ENCODE measurements at places on chromosomes 7 and 10.

DNA sequence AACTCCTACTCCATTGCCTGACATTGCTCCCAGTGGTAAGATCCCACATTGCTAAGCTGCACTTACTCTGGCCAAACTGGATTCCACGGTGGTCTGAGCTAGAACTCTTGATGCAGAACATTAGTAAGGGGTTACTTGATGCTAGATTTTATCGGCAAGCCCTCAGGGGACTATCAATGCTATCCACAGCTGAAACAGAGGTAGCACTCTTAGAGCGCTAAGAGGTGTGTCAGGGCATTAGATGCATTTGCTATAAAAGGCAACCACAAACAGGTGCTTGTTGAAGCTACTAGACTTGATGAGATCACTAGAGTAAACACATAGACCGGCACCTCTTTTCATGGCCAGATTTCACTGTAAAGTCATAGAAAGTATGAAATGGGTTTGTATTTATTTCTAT lies 116.3 kb downstream of the MDFIC start:
- DNase-seq: no peak

DNA sequence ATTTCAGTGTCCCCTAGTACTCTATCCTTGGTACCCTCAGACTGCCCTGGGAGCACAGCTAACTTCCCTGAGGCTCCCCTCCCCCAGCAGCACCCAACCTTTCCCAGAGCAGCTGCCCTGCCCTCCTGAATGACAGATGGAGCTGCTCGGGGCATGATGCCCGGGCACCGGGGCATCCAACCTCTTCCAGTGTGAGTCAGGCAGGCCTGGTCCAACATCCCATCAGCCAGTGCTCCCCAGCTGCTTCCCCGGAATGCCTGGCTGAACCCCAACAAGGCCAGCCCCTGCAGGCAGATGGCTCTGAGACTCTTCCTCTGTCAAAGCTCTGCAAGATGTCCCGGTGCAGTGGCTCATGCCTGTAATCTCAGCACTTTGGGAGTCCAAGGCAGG lies 11.9 kb upstream of the TSPAN15 start:
- no peak for DNase-seq

DNA sequence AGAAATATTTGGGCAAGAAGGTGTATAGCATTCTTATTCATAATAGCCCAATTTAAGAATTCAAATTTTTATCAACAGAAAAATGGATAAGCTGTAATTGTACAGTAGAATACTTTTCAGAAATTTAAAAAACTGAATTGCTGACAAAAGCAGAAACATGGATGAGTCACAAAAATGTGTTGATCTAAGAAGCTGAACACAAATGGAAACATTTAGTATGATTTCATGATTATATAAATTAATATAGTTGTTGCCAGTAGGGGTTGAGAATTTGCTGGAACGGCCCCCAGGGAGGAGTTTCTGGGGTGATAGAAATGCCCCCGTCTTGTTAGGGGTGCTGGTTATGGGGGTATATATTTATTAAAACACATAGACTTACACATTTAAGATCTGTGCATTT lies 179.1 kb downstream of the KLF6 start:
- DNase-seq: no peak

DNA sequence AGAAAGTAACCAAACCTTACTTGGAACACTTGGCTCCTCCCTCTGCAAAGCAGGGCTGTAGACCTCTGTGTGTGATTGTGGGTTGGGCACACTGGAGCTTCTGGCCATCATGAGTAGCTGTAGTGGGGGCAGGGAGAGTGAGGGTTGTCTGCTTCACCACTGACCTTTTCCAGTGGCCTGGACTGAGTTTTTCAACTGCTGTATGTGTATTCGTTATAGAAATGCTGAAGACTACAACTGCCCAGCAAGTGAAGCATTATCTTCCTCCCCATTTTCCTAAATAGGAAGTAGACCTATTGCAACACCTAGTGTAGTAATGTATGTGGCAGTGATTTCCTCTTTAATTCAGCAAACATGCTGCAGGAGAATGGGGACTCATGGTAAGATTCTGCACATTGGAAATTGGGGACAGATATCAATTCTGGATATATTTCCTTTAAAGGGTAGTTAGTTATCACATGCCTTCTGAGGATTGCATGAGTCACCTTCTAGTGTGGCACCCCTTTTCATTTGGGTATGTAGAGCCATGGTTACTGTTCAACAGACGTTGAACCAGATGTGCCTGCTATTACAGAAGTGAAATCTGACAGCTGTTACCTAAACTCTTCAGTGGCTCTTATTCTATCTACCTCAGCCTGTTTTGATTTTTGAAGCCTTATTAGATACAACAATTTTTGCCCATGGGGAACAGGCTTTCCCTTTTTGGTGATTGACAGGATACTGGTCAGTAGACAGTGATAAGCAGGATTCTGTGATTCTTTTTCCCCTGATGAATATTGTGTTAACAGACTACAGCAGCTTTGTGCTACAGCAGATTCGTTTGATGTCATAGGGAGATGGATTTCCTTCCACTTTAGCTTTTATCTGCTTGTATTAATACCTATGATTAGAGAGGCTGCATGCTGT lies 130.9 kb downstream of the SND1 start:
- DNase-seq: no peak

DNA sequence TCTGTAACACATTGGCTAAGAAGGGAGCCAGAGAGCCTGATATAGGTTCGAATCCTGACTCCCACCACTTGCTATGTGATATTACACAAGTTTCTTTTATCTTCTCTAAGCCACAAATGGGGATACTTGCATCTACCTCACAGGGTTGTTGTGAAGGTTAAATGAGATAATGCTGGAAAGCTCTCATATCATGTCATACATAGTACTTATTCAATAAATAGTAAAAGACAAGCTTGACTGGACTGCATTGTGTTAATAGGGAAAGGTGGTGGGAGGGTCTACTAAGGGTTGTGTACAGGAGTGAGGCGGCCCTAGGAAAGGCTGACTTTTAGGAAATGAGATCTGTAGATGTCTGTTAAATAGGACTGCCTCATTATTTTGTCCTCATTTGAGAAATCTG lies 35.8 kb upstream of the DNMBP start:
- no peak for DNase-seq

DNA sequence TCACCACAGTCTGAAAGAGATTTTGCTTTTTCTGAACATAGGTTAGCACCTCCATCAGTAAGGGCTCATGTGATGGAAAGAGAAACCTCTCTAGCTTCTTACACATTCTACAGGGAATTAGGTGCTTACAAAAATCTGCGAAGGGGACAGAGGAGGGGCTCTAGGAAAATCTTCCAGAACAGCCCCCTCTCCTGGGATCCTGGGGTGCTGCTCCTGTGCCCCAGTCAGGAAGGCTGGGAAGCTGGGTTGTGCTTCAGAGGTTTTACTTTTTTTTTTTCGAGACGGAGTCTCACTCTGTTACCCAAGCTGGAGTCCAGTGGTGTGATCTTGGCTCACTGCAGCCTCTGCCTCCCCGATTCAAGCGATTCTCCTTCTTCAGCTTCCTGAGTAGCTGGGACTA lies 7.5 kb upstream of the FAM171A1 start:
- DNase-seq: no peak

GRCh38 chr10:66162560-66163143 lies 763.2 kb upstream of the LRRTM3 start:
- DNase-seq: no peak

GRCh38 chr7:130906575-130906974 lies 172.6 kb upstream of the KLF14 start:
- DNase-seq: no peak

DNA sequence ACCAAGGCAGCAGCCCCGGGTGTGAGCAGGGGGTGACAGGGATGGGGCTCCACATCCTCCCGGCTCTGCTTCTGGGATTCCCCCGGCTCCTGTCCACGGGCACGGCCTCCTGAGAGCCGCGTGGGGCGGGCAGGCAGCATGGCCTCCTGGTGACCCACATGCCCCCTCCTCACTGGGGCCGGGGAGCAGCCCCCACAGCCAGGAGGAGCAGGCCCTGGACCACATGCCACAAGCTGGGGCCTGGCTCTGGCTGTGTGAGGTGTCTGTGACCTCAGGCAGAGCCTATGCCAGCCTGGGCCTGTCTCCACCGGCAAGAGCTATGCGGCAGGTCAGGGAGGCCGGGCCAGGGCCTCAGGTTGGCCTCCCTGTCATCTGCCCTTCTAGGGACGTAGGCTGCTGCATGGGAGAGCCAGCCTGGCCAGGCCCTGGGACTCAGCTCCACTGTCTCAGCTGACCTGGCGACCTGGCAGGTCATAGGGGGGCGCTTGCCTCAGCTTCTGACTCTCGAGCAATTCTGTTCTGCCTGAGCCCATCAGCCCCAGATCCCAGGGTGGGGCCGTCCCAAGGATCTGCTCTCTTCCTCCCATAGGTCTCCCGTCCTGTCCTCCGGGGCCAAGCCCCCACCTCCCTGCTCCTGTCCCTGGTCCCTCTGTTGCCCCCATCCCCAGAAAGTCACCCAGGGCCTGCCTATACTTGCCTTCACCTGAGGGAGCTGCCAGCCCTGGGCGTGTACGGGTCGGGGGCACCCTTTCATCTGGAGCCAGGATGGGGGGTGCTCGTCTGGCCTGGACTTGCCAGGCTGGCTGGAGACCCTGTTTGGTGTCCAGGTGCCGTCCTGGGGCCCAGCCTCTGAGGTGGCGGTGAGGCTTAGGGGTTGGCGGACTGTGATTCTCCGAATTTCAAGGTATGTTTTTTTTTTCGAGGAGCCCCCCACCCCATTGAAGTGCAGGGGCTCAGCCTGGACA lies 3.9 kb upstream of the TMEM184A start:
- peak; percentile 68 for DNase-seq

DNA sequence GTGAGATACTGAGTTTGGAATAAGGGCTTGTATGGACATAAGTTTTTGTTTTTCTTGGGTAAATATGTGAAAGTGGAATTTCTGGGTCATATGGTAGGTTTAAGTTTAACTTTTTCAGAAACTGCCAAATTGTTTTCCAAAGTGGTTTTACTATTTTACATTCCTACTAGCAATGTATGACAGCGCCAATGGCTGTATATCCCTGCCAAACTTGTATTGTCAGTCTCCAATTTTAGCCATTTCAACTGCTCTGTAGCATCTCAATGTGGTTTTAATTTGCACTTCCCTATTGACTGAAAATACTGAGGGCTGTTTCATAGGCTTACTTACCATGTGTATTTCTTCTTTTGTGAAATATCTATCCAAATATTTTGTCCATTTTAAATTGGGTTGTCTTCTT lies 90.5 kb upstream of the ZNF32 start:
- no peak for DNase-seq

DNA sequence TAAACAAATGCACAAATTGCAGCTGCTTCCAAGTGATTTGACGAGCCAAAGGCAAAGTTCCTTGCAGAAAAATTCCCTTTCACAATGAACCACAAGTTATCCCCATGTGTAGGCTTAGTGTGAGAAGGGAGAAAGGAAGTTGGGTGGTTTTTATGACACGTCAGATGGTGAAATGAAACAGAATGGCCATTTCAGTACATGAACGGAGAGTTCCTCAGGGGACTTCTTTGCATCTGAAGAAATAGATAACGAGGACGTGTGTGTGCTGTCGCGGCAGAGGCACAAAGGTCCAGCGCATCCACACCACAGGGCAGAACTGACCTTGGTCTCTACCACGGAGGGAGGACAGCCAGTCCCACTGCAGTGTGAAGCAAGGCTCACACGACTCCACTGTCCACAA lies 135.9 kb downstream of the PAXIP1 start:
- no peak for DNase-seq

DNA sequence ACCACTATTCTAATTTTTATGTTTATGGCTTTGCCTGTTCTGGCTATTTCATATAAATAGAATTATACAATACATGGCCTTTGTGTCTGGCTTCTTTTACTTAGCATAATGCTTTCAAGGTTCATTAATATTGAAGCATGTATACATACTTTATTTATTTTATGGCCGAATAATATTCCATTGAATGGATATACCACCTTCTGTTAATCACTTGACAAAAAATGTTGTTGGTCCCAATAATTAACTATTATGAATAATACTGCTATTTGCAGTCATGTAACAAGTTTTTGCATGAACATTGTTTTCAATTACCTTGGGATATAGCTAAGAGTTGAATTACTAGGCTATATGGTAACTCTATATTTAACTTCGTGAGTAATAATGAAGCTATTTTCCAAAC lies 767.5 kb downstream of the INHBA start:
- no peak for DNase-seq

DNA sequence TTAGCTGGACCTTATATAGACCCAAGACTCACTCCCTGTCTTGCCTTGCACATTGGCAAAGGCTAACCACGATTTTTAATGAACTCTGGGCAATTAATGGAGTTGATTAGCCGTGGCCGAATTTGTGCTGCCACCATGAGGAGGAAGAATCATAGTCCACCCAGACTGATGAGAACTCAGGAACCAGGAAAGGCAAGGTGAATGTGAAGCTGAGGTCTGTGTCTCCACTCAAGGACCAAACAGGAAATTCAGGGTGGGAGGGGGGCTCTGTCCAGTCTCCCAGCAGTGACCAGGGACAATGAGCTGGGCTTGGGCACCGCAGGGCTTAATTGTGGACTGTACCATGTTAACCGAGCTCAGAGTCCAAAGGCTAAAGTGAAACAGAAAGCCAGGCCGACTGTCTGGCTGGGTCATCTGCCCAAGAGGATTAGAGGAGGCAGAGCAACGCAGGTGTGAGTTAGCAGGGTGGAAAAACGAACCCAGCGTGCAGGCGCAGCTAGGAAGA lies 127.0 kb upstream of the JCAD start:
- no peak for DNase-seq

DNA sequence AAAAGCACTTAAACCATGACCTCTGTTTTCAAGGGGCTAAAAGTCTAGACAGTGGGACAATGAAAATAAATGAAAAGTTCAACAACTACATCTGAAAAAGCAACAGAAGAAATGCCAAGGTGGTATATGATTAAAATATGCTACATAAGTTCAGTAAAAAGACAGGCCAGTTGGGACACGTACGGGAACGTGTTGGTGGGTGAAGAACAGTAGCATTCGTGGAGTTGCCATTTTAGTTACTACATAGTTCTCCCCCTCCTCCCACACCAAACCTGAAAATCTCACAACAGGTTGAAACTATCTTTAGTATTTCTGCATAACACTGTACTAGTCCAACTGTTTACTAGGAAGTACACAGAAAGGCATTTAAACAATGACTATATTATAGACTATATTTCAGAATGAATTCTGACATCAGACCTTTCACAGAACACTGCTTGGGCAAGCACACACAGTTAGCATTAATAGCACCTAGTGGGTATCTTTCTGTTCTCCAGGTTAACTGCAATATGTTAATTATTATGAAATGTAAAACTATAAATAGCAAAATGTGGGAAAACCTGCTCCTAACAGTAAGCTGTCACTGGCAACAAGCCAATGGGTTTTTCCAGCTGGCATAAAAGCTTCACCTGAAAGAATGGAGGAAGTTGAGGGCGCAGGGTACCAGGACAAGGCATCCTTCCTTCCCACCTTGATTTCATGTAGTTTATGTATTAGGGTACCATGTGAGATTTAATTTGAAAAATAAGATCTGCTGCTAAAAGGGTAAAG lies 135.0 kb downstream of the STRA8 start:
- DNase-seq: no peak

GRCh38 chr7:78842068-78842467 lies 611.4 kb downstream of the MAGI2 start:
- DNase-seq: no peak

DNA sequence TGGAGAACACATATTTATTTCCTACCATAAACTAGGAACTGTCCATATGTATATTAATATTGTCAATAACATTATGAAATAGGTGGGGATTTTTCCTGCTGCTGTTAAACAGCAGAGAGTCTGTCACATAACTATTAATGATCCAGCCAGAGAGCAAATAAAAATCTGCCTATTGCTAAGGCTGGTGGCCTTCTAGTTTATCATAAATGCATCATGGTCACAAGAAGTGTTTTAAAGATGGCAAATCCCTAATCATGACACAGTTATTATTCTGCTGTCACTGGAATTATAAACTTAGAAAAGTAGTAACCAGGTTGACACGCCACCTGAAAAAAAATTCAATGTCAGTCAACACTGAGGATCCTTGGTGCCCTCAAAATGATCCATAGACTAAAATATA lies 132.3 kb downstream of the HGF start:
- no peak for DNase-seq
